ENCODE measurements at places on chromosomes 13 and 19.

GRCh38 chr13:31605076-31605860, 134.1 kb upstream of the RXFP2 start:
- DNase-seq = no peak

DNA sequence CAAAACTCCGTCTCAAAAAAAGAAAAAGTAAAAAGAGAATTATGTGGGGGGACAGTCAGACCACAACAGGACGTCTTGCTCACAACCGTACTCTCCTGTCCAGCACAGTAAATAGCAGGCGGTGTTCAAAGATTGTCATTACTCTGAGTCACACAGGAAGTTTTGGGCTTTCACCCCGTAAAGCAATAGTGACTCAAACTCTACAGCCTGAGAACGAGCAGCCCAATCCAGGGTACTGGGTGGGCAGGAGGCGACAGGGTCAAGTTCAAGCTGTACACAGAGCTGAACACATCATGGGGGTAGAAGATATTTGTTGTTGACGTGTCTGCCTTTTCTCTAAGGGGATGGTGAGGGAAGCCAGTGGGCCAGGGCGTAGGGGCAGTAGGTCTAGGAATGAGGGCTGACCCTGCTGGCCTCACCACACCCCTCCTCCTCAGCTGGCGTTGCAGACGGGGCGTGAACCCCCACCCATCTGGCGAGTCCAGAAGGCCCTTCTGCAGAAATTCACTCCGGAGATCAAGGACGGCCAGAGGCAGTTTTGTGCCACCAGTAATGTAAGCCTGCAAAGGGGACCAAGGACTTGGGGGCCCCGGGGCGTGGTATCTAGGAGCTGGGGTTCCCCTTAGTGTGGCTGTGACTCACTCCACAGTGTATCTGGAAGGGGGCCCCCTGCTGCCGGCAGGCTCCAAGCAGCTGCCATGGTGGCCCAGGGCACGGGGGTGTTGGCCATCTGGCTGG, 23.3 kb downstream of the PRR12 start:
- no peak for DNase-seq

DNA sequence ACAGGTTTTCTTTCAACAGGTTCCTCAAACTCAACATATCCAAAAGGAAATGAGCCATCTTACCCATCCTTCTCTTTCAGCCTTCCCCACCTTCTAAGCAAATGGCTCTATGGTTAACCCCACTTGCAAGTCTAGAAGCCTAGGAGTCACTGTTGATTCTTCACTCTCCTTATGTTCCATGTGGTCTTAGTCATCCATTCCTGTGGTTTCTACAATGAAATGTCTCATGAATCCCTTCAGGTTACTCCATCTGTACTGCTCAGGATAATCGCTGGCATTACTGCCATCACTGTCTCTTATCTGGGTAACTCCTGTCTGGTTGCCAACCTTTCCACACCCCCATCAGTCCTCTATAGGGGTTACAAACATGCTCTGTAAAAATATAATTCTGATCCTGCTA, 381.3 kb downstream of the ENOX1 start:
- no peak for DNase-seq

GRCh38 chr19:30587869-30588268, 215.7 kb downstream of the ZNF536 start:
- no peak for DNase-seq
